ENCODE measurements at places on chromosomes 3 and 15. TPM values are rescaled to one million over a fixed set of nuclear protein-coding genes. Genes with fewer than 3 reads are reported as not detected.

Gene MED12L
- polyA plus RNA-seq: 0.01 TPM

Gene ZNF620
- polyA plus RNA-seq: 1.2 TPM

Gene CNTN3
- 0.03 TPM for polyA plus RNA-seq

DNA sequence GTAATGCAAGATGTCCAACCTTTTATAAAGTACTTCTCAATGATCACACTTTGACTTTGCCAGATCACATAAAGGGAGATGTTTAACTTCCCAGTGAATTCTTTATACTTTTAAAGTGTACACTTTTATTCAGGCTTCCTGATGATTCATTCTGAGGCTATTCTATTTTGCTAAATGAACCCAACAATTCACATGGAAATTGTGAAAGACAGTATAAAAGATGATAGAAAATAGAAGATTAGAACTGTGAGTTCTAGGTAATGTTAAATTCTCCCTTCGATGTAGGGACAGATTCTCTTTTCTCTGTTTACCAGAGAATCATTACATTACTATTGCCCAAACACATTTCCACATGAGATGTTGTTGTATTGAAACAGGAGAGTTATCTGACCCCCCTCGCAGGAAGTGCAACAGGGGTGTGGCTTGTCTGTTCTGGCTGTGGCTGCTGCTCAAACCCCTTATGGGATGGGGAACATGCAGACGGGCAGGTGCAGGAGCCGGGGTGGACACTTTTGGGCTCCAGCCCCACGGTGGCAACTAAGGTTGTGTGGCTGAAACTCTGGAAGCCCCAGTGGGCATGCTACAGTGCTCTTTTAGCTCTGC lies 131.3 kb upstream of the LRTM1 start:
- no peak for DNase-seq

- DNase-seq: no peak
Measured at GRCh38 chr15:33963831-33964664, 4.2 kb upstream of the CHRM5 start.

- DNase-seq: no peak
Measured at GRCh38 chr15:89498574-89498906, 2.2 kb upstream of the RHCG start.

Measured in psoas muscle (tissue), 8 donors.